ENCODE measurements at places on chromosomes 5 and 9.

DNA sequence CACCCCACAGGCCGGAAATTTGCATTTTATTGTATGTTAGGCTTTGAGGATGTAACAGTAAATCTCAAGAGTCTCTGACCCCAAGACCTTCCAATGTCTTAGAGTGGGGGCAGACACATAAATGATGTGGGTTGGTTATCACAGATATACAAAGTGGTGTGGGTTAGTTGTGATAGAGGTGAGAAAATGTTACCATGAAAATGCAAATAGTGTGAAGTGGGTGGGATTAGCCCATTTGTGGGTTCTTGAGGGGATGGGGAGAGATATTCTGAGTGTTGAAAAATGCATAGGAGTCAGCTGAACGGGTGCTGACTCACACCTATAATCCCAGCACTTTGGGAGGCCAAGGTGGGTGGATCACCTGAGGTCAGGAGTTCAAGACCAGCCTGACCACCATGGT, 7.9 kb upstream of the RNF145 start:
- DNase-seq: no peak

- DNase-seq: no peak
Measured at GRCh38 chr9:124576751-124577150, 69.6 kb upstream of the NR5A1 start.

- DNase-seq: no peak
Measured at GRCh38 chr5:80554646-80555045, 15.4 kb downstream of the ANKRD34B start.

DNA sequence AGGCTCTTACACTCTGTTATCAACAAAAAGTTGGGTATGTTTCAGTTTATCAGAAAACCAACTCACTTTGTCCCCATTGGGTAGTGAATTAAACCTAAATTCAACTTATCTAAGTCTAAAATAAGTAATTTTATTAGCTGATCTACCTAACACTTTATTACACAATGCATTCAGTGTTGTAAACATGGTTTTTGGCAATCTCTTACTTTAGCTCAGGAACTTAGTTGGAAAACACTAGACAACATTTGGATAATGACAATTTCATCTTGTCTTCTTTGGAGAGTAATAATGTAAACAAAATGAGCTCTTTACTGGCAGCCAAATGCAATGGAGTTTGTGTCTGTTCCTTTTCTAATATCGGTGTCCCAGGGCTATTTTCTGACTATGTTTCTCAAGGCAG, 33.0 kb downstream of the FGF10 start:
- no peak for DNase-seq

GRCh38 chr5:112930082-112930344, 8.0 kb upstream of the REEP5 start:
- DNase-seq: no peak

GRCh38 chr5:93805616-93806379, 64.4 kb upstream of the POU5F2 start:
- no peak for DNase-seq

DNA sequence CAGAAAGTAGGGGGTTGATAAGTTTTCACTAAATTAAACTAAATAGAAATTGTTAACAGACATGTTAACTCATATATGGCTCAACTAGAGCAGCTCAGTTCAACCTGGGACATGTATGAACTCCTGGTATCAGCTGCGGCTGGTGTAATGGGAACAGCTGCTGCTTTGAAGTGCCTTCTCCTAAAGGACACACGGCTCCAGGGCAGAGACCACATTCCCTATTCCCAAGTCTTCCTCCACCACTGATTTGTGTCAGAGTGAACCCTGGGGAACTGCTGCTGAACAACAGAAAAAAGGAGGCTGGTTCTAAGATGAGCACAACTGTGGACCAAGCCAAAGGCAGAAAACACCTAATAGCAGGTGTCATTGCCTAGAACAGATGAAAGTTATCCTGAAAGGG, 71.1 kb downstream of the MAPKAP1 start:
- no peak for DNase-seq

DNA sequence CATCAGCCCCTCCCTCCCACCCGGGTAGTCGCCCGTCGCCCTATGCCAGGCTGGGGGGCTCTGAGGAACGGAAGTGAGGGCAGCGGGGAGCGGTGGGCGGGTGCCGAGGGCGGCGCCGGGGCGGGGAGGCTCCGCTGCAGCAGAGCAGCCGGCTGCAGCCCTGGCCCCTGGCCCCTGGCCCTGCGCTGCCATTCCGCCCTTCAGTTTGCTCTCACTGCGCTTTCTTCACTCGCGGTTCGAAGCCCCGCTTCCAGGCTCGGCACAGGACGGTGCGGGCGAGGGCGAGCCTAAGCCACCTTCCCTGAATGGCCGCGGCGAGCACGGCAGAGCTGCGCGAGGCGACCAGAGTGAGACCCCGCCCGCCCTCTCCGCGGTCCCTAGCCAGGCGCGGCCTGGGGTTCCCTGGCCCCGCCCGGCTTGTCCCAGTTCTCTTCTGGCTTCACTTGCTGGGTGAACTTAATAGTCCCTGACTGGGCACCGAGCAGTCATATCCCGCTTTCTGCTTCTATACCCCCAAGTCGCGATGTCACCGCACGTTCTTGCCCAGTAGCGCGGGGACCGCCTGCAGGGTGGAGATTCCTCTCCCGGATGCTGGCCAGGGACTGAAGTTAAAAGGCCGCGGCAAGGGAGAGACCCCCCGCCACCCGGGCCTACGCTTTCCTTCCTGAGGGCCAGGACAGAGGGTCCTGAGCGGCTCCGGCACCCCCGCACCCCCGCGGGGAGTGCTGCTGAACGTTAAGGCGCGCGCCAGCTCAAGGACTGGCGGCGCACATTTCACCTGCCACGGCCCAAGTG, 623 bp upstream of the TRIM36 start:
- DNase-seq: peak; percentile 4

DNA sequence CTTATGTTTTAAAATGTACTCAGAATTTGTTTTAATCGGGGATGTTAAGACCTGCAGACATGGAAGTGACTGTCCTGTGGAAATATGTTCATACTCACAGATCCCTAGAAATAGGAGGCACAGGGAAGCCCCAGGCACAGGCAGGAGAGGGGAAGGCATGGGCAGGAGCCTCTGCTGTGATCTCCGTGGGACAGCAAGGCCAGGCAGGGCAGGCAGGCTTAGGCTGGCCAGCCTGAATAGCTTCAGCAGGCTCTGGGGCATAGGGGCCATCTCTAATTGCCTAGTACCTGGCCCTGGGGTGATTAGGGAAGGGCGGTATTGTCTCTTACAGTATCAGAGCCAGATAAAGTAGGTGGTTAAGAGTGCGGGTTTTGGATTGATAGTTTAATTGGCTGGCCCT, 59.8 kb upstream of the PLEKHG4B start:
- DNase-seq: no peak

DNA sequence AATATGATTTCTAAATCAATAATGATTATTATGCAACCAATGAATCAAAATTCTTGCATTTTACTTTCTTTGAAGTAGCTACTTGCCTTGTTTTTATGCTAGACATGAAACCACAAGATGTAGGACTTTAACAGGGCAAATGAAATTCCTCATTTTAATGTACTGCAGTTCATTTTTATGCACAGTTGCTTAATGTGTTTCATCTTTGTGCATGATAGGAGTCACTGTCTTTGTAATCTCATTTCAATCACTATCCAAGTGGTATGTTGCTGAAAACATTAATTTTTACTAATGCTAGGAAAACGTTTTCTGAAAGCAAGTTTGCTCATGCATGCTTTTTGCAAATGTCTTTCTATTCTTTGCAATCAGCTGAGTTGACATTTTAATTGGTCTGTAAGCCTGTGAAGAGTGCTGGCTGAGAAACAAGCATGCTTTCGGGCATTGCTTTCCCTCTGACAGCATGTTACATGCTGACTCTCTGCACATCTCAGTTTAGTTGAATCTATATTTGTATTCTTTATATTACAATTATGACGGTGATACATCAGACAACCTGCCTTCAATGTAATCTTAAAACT, 535.0 kb upstream of the CDH18 start:
- DNase-seq: no peak

DNA sequence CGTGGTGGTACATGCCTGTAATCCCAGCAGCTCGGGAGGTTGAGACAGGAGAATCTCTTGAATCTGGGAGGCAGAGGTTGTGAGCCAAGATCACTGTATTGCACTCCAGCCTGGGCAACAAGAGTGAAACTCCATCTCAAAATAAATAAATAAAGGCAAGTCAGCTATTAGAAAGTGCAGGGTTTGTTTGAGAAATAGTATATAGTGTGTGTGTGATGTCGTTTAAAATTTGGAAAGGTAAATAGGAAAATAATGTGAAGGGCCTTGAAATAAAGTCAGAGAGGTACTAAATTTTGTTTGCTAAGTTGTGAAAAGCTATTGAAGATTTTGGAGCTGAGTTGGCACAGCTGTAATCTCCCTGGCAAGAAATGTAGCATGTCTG, 17.8 kb downstream of the ZNF131 start:
- DNase-seq: no peak

GRCh38 chr5:32538031-32538547, 47.3 kb upstream of the SUB1 start:
- DNase-seq: no peak
